ENCODE measurements at places on chromosomes 12 and 14.

DNA sequence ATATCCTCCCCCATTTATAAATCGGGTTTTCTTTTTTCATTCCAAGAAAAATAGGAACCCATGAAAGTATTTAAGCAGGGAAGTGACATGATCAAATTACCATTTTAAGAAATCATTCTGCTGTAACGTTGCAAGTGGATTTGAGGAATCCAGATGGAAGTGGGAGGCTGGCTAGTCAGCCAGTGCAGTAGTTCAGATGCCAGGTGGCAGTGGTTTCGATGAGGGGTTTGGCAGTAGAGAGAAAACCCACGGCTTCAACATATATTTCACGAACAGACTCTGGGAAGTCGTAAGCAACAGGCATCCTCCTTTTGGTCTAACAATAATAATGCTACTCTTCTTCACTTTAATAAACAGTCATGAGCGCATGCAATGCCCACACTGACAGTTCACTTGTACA is 25.0 kb downstream of the PDZRN4 start:
- DNase-seq, result no peak

GRCh38 chr12:94590428-94590827 is 59.9 kb downstream of the TMCC3 start:
- no peak for DNase-seq

- DNase-seq, result no peak
These were observed 828.9 kb downstream of the VRK1 start for GRCh38 chr14:97626088-97626487.

- DNase-seq, result no peak
These were observed 16.5 kb downstream of the KRT7 start for GRCh38 chr12:52249511-52250047.

DNA sequence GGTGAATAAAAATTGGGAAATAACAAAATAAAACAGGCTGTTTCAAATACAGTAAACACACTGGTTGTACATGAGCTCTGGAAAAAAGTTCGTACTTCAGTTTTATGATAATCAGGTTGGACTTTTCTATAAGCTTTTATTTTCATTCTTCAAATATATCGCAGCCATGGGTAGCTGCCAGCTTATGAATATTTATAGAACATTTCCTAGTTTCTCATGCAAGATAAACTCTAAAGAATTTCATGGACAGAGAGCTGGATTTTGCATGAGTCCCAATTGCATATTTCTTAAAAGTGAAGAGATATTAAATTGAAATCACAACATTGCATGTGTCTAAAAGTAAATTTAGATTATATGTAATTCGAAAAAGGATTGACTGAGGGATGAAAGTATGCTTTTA is 827.6 kb downstream of the SLC6A15 start:
- no peak for DNase-seq

GRCh38 chr12:110084314-110085015 is 36.1 kb upstream of the C12orf76 start:
- DNase-seq, result no peak
